ENCODE measurements at places on chromosomes 11 and 22. TPM values are rescaled to one million over a fixed set of nuclear protein-coding genes. Genes with fewer than 3 reads are reported as not detected.
A peak's percentile ranks its signal among the peaks of the same experiment; 100 is the strongest.

GRCh38 chr22:42630901-42631602, 9.3 kb downstream of the ATP5MGL start:
- H3K27me3 ChIP-seq = no peaks in the 10 kb centered on the region
- no peak overlapping the region for H3K27ac ChIP-seq
- no peak overlapping the region for H3K4me3 ChIP-seq

- H3K27ac ChIP-seq = no peak overlapping the region
- no peaks in the 10 kb centered on the region for H3K36me3 ChIP-seq
- no peaks in the 10 kb centered on the region for H3K27me3 ChIP-seq
- no peak for DNase-seq
- H3K4me3 ChIP-seq = no peak overlapping the region
- H3K4me1 ChIP-seq = no peaks in the 10 kb centered on the region
Measured at GRCh38 chr11:83649528-83649855, 363.3 kb upstream of the CCDC90B start.

- no peak overlapping the region for H3K27ac ChIP-seq
- no peak overlapping the region for H3K4me3 ChIP-seq
- no peaks in the 10 kb centered on the region for H3K36me3 ChIP-seq
Measured at GRCh38 chr22:50048061-50048765, 9.9 kb downstream of the TTLL8 start.

DNA sequence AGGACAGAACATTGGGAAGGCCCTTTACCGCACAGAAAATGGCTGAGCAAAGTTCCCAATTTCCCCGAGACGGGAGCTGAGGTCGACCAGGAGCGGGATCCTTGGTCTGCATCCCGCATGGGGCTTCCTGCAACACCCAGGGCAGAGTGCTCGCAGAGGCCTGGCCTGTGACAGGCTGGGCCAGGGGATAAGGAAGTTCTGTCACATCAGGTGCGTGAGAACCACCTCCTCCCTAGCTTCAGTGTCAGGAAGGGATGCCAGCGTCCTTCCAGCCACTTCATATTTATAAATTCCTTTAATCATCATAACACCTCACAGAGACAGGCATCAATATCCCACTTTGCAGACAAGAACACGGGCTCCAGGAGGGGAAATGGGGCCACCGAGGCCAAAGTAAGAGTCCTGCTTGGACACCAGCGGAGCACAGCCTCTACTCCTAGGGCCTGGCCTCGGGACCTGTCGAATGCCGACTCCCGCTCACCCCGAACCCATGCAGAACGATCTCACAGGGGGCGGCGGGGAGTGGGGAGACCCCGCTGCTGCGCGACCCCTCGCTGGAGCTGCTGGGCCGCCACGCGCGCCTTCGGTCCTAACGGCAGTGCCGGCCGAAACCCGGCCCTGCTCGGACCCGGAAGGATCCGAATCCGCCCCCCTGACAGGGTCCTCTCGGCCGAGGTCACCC, 532 bp downstream of the BET1L start:
- H3K4me1 ChIP-seq = peaks cover 54% of the 10 kb centered on the region
- no peaks in the 10 kb centered on the region for H3K27me3 ChIP-seq
- H3K4me3 ChIP-seq = peak overlapping the region; percentile 95

The WNT11 gene
- total RNA-seq = not detected

Measured in activated CD4-positive, alpha-beta T cell treated with anti-CD3 and anti-CD28 coated beads, Interleukin-2, amount 10 ng/mL, durations not matched to agents 7 days and 5 days (primary cell).